ENCODE measurements at places on chromosomes 6 and 20.

DNA sequence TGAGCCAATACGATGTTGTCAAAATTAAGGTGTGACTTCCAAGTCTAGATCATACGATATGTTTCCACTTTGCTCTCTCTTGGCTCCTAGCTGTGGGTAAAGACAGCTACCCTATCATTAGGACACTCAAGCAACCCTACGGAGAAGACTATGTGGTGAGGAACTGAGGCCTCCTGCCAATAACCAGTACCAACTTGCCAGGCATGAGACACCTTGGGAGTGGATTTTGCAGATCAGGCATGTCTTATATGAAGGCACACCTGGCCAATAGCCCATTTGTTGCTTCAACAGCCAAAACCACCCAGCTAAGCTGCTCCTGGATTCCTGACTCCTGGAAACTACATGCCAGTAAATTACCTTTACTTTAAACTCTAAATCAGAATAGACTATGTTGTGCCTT is 863.4 kb downstream of the DHX35 start:
- no peak for DNase-seq

- DNase-seq, result no peak
These were observed 7.4 kb downstream of the RPL10A start for GRCh38 chr6:35475573-35475972.

DNA sequence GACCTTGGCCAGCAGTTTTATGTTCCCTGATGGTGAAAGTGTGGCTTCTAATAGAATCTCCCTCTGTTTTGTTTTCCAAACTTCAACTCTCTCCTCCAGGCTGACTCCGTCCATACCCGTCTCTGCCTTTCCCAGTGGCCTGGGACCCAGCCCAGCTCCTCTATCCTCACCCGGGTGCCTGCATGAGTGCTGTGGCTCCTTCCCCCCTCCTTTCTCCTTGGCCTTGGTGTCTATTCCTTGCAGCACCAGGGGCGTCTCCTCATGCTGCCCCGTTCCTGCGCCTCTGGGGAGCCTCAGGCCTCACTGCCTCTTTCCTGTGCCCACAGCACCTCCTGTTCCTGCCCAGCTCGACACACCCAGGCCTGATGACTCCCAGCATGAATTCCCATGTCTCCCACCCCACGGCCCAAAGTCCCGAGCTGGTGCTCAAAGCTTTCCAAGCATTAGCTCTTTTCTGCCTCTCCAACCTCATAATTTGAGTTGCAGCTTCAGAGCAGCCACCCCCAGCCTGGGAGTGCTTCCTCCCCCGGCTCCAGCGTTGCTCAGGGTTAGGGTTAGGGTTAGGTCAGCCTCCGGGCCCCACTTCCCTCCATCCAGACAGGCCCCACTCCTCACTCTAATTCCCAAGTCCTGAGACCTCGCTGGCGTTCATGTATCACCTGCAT is 56.3 kb upstream of the AFDN start:
- DNase-seq, result no peak

DNA sequence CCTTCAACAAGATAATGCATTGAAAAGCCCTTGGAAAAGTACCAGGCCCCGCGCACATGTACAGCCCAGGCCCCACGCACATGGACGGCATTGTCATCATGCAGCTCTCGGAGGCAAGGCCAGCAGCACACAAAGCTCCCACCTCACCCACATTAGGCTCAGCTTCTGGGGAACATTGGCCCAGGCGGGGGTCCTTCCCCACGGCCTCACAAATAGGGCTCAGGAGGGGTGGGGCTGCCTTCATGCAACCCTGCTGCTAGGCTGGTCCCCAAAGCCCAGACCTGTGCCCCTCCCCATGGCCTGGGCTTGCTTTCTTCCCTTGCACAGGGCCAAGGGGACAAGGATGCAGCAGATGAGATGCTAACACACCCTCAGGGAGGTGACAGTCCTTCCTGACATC is 26.7 kb downstream of the NPEPL1 start:
- peak; percentile 20 for DNase-seq

GRCh38 chr20:35270021-35270902 is 7.7 kb downstream of the MMP24OS start:
- DNase-seq, result no peak

DNA sequence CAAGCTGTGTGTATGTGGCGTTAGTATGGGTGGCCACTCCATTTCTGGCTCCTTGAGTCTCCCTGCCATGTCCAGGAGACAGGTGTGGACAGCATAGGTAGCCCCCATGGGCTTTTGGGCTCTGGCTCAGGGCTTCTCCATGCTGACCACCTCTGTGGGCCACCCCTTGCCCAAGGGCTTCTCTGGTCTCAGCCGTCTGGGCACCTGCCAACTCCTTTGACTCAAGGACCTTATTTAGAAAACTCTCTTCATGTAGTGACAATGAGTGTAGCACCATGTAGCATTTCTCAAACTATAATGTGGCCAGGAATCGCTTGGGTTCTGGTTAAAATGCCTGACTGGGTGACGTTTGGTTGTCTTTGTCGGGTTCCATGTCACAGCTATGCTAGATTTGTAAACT is 5.1 kb upstream of the GTSF1L start:
- no peak for DNase-seq

GRCh38 chr6:4380881-4381281 is 245.5 kb upstream of the ECI2 start:
- DNase-seq, result no peak

DNA sequence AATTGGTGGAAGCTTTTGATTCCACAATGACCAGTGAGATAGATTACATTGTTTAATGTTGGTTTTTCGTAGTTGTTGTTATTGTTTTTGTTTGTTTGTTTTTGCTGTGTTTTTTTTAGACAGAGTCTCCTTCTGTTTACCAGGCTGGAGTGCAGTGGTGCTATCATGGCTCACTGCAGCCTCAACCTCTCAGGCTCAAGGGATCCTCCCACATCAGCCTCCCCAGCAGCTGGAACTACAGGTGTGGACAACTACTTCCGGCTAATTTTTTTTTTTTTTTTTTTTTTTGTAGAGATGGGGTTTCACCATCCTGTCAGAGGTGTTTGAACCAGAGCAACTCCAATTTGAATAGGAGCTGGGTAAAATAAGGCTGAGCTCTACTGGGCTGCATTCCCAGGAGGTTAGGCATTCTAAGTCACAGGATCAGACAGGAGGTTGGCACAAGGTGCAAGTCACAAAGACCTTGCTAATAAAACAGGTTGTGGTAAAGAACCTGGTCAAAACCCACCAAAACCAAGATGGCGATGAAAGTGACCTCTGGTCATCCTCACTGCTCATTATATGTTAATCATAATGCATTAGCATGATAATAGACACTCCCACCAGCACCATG is 10.9 kb upstream of the AKAP12 start:
- DNase-seq, result no peak

GRCh38 chr6:70370496-70370895 is 42.8 kb upstream of the FAM135A start:
- no peak for DNase-seq

DNA sequence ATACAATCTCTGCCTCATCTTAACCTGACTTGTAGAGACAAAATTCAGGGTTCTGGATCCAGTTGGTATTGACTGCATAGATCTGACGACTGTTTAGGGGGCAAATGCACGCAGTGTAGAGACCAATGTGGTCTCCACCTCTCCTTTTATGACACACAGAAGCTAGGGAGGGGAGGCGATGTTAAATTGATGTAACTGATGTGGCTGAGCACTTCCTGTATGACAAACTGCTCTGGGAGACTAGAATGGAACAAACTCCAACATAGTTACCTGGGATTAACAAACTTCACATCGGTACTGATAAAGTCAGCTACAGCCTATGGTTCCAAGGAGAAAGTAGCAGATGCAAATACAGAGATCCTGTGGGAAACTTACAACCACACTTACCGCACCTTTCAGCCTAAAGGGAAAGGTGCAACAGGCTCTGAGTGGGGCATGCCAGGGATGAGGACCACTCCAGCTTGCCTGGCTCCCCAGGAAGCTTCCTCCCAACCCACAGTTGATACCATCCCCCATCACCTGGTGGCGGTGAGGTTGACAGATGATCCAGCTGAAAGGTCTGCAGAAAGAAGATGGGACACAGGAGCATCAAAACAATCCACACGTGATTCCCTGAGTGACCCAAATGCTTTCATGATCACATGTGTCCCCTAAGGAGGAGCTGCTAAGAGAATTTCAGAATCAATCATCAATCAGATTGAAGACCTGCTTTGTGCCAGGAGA is 60.6 kb upstream of the MRPS10 start:
- no peak for DNase-seq

DNA sequence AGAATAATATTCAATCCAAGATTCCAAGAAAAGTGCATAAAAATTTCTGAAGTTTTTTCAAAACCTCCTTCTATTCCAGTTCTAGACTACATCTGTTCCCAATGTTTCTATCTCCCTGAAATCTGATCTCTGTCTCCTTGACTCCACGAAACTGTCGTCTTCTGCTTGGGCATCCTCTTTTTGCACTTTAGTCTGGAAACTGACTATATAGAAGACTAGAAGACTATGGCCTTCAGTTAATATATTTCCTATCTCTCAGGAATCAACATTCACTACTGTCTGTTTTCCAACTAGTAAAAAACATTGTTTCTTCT is 745.4 kb upstream of the ADGRB3 start:
- no peak for DNase-seq

GRCh38 chr6:15327271-15327670 is 81.4 kb downstream of the JARID2 start:
- DNase-seq, result no peak

DNA sequence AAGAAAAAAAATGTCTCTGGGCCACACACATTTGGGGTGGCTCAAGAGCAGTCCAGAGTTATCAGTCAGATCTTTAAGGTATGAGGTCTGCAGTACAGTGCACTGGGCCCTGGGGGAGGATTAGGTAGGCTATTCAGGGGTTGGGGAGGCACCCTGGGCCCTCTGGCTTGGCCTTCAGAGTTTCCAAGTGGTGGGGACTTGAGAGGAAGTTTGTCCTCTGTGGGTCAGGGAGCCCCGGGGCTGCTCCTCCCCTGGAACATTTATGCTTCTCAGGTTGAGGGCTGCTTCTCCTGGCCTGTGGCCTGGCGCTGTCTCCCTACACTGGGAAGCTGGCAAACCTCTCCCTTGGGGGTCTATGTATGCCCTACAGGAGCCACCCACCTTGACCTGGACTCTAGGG is 46.0 kb downstream of the PTK7 start:
- DNase-seq, result no peak

- DNase-seq, result no peak
These were observed 27.4 kb upstream of the SLC24A3 start for GRCh38 chr20:19185083-19185482.

GRCh38 chr6:168344338-168344737 is 24.8 kb upstream of the DACT2 start:
- no peak for DNase-seq

GRCh38 chr20:39016506-39016905 is 54.4 kb downstream of the DHX35 start:
- no peak for DNase-seq

DNA sequence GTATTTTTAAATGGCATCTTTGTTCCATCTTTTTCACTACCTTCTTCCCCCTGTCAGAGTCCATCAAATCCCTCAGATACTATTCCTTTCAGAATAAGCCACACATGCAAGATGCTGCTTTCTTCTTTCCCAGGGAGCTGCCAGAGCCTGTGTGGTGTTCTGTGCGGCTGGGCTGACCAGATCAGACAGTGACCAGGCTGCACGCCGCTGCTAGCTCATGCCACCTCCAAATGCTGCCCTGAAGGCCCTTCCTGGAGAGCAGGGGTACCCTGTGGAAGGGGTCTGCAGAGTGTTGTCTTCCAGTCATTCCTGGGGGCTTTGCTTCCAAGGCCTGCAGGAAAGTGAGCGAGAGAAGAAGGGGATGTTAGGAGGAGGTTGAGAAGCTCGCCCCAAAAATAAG is 179.1 kb upstream of the SUPT3H start:
- DNase-seq, result no peak

DNA sequence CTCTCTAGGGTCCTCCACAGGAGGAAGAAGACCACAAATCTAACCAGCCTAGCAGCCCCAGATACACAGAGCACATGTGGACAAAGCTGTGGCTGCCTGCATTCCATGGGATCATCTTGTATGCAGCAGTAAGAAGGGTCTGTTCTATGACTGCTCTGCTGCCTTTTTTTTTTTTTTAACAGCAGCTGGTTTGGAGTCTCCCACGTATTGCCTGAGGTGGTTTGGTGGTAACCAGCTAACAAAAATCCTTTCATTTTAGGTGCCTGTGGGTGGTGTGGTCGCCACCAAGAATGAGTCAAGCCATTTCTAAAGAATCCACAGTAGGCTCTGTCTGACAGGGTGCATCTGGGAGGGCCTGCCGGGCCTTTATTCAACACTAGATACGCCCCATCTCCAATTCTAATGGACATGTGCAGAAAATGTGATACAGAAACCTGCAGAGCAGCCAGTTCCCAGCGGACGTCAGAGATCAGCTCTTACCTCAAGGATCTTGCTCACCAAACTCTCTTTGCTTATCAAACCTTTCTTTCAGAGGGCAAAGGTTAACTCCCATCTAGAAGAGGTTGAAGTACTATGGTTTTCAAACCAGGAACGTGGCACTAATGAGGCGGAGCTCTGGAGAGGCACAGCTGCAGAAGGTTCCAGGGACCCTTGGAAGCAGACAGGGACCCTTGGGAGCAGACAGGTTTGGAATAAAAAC is 32.0 kb downstream of the GNAS-AS1 start:
- no peak for DNase-seq

DNA sequence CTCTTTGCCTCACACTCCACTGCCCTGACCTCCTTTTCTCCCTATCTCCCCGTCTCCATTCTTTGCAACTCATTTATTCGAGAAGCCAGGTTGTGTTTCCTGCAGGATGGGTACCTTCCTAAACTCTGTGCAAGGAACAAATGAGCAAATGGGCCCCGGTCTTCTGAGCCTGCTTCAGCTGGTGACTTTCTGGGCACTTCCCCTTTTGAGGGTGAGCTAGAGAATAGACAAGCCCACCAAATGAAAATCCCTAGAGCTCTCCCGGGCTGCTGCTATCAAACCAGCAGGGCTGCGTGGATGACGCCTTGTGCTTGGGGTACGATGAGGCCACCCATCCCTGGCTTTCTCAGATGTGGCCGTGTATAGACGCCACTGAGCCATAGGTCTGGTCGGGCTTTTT is 91.0 kb upstream of the FOXA2 start:
- no peak for DNase-seq

DNA sequence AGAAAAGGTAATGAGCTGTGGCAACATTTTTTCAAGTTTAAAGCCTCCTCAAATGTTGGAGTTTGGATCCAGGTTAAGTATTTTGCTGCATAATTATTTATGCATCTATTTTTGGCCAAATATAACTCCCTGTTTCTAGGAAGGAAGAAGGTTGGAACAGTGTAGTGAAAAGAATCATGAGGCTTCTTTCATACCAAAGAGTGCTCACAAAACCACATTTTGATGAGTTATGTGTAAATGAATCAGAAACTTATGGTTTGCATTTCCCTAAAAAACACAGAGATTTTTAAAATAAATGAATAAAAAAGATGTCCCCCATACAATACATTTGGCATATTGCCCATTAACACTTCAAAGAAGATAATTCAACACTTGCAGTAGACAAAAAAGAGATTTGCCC is 246.9 kb upstream of the PRDM1 start:
- no peak for DNase-seq

DNA sequence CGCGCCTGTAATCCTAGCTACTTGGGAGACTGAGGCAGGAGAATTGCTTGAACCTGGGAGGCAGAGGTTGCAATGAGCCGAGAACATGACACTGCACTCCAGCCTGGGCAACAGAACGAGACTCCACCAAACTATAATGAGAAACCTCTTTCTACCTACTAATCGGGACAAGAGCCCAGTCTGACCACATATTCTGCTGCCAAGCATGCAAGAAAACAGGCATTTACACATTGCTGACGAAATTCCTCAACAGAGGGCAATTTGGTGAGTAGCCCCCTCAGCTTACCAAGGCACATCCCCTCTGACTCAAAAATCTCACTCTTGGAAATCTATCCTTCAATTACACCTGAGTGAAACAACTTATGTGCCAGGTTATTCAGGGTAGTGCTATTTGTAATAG is 81.2 kb downstream of the SLC23A2 start:
- no peak for DNase-seq

GRCh38 chr6:156351346-156351966 is 425.7 kb upstream of the ARID1B start:
- DNase-seq, result no peak

Measured in psoas muscle (tissue), 8 donors.